NCI-H146 (cell line): ENCODE measurements at places on chromosomes 16 and 17.
A peak's percentile ranks its signal among the peaks of the same experiment; 100 is the strongest.

- DNase-seq: no peak
Measured at GRCh38 chr16:69467080-69467479, 42.7 kb downstream of the CYB5B start.

DNA sequence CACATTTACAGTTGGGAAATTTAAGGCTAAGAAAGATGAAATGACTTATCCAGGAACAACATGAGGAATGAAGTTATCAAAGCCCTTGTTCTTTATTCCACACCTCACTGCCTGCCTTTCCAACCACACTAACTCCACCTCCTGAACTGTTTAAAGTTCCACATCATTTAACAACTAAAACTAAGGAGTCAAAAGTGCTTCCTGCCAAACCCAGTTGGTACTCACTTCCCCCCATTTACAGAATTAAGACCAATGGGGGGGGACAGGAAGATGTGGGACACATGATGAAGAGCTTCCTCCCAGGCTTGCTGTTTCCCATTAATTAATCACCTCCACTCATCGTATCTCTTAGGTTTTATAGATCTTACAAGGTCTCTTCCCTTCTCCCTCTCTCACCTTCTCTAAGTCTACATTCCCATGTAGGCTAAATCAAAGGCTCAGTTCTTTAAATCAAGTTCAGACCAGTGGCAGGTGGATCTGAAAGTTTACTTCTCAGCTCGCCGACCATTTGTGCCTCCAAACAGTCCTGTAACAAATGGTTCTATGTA, 19.2 kb upstream of the TMEM101 start:
- DNase-seq: no peak

GRCh38 chr16:81641395-81642106, 137.5 kb upstream of the PLCG2 start:
- peak; percentile 96 for DNase-seq

- DNase-seq: no peak
Measured at GRCh38 chr17:69581061-69581961, 166.8 kb downstream of the MAP2K6 start.

DNA sequence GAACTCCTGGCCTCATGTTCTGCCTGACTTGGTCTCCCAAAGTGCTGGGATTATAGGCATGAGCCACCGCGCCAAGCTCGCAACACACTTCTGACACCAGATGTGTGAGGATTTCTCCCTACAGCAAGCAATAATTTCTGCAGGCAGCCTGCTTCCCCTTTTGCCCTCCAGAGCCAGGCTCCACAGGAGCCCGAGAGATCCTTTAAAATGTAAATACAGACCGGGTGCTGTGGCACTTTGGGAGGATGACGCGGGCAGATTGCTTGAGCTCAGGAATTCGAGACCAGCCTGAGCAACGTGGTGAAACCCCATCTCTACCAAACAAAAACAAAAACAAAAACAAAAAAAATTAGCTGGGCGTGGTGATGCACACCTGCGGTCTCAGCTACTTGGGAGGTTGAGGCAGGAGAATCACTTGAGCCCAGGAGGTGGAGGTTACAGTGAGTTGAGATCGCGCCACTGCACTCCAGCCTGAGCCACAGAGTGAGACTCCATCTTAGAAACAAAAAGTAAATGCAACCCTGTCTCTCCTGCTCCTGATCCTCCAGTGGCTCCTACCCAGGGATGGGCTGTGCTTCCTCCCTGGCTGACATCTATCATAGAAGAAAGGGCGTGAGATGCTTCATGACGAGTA, 14.7 kb downstream of the C16orf96 start:
- peak; percentile 19 for DNase-seq

GRCh38 chr17:16491703-16492612, at the start of gene LRRC75A:
TSS of gene LRRC75A (minus strand) at chr17:16492193. CDS start at chr17:16491990, 203 bp downstream.
- DNase-seq: peak; percentile 73

- no peak for DNase-seq
Measured at GRCh38 chr17:83053021-83053681, 26.3 kb upstream of the METRNL start.

DNA sequence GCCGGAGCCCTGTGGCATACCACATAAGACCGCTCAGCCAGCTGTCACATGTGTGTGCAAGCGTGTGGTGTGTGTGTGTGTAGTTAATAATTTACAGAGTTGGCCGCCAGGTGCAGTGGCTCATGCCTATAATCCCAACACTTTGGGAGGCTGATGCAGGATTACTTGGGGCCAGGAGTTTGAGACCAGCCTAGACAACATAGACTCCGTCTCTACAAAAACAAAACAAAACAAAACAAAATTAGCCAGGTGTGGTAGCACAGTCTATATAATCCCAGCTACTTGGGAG, 20.4 kb downstream of the SOCS1 start:
- DNase-seq: no peak

- DNase-seq: no peak
Measured at GRCh38 chr16:86714166-86714565, 135.8 kb downstream of the FOXL1 start.
